Activated CD4-positive, alpha-beta T cell treated with anti-CD3 and anti-CD28 coated beads, Interleukin-10, Interleukin-2, amounts not matched to agents 100 ng/mL and 50 ng/mL, durations not matched to agents 16 hours and 8 hours (primary cell): ENCODE measurements at places on chromosomes 6 and 20.

- DNase-seq = peak; percentile 64
Observed at GRCh38 chr6:110590821-110591351, 114.5 kb upstream of the SLC22A16 start.

DNA sequence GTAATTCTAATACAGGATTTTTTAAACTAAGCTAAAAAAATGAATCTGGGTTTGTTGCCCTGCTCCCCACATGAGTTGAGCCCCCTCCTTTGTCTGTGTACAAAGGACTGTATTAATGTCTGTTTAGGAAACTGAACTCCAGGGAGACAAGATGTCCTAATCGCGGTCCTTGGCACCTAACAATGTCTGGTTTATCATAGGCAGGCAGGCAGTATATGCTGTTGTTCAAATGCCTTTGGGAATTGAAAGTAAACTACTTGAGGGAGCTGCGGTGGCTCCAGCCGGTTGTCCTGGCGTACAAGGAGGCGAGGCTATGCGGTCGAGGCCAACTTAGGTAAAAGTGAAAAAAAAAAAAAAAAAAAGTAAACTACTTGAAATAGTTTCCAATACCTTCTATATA lies 98.5 kb downstream of the TULP4 start:
- no peak for DNase-seq

DNA sequence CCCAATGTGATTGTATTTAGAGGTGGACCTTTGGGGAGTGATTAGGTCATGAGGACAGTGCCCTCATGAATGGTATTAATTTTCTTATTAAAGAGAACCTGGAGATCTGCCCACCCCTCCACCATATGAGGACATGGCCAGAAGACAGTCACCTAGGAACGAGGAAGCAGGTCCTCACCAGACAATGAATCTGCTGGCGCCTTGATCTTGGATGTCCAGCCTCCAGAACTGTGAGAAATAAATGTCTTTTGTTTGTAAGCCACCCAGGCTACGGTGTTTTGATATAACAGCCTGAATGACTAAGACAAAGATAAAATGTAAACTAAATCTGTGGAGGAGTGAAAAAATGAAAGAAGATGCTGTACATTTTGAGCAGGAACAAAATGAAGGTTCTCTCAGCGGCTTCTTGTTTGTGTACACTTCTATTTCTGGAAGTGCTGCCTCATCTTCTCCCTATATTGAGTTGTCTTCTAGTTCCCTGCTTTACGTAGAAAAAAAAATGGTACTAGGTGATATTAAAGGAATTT lies 1.5 kb upstream of the IPCEF1 start:
- no peak for DNase-seq

DNA sequence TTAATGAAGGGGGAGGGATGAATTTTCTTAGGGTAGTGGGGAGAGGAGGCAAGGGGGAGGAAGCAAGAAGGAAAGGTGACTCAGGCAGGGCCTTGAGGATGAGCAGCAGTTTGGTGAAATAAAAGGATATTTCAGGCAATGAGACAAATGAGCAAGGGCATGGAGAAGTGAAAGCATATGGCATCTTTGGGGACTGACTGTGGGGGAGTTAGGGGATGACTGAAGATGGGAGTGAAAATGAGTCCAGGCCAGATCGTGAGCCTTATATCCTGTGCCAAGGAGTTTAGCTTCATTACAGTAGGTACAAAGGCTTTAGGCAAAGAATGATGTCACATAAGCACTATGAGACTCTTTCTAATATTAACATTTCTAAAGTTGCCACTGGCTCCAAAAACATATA lies 51.9 kb downstream of the ILRUN start:
- DNase-seq = no peak

DNA sequence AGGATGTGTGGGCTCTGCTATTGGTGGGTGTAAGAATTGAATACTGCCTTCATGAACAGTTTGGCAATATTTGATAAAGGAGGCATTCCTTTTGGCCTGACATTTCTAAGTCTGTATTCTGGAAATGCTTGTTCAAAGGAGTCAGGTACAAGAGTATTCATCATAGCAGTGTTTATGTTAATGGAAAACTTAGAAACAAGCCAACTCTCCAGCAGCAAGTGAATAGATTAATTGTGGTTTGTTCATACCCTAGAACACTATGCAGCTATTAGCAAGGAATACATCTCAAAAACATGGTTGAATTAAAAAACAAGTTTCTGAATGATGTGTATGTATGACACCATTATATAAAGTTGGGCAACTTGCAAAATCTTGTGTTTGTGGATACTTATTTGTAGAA lies 195.8 kb downstream of the ZFAND3 start:
- DNase-seq = no peak

- DNase-seq = no peak
Observed at GRCh38 chr6:106761160-106761559, 131.8 kb downstream of the QRSL1 start.

DNA sequence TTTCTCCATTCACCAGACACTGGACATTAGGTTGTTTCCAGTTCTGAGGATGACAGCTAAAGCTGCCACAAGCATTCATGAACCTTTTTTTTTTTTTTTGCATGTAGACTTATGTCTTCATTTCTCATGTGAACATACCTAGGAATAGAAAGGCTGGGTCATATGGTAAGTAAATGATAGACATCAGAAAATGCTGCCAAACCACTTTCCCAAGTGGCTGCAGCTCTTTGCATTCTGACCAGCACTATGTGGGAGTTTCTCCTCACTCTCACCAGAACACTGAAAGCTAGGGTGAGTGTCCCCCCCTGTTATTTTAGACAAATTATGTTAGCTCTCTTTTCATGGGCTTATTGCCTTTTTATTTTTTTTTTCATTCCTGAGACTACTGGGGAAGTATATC lies 197.5 kb downstream of the OTOR start:
- no peak for DNase-seq

DNA sequence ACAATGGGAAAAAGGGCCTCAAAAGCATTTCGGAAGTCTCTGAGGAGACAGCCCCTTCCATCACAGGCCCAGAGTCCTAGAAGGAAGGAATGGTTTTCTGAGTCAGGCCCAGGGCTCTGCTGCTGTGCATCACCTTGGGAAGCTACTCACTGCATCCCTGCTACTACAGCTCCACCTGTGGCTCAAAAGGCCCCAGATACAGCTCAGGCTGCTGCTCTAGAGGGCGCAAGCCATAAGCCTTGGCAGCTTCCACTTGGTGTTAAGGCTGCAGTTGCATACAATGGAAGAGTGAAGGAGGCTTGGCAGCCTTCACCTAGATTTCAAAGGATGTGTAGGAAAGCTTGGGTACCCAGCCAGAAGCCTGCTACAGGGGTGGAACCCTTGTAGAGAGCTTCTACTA lies 54.8 kb downstream of the MEI4 start:
- DNase-seq = no peak

DNA sequence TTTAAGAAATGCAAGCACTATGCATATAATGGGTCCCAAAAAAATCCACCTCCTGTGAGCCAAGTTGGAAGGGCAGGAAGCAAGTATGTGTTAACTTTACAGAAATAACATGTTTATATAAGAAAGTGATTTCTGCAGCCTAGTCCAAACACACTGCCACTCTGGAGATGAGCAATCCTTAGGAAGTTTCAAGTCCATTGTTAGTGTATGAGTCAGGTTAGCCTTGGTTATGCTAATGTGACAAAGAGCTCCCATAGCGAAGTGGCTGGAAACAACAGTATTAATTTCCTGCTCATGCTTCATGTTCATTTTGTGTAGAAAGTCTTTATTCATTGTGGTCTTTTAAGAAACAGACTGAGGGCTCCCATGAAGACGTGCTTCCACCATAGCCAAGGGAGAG lies 121.4 kb downstream of the TBXT start:
- no peak for DNase-seq

GRCh38 chr6:148239215-148239614 lies 103.4 kb upstream of the SASH1 start:
- no peak for DNase-seq

DNA sequence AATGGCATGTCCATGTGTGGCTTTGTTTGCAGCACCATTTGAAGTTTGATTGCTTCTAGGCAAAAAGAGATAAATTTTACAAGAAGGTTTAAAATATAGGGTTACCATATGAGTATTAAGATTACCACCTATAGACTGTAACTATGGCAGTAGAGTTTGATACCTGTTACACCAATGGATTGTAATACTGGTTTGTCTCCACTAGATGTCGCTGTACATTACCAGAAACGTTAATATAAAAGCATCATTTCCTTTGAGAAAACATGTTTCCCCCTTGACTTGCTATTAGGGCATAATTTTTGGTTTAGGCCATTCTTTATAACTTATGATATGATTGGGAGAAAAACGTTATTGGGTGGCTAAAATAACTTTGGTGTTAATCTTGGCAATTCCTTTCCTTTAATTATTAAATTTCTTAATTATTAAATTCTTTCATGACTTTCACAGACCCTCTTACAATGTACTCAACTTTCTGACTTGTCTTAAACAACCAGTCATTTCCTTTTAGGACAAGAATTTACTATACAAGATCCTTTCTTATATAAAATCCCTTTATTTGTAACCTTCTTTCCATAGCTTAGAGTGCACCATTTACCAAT lies 42.8 kb downstream of the HLA-DPB1 start:
- peak; percentile 72 for DNase-seq

- DNase-seq = no peak
Observed at GRCh38 chr6:96394727-96395126, 126.9 kb upstream of the UFL1 start.

GRCh38 chr6:116136373-116136772 lies 10.4 kb upstream of the COL10A1 start:
- DNase-seq = peak; percentile 25

DNA sequence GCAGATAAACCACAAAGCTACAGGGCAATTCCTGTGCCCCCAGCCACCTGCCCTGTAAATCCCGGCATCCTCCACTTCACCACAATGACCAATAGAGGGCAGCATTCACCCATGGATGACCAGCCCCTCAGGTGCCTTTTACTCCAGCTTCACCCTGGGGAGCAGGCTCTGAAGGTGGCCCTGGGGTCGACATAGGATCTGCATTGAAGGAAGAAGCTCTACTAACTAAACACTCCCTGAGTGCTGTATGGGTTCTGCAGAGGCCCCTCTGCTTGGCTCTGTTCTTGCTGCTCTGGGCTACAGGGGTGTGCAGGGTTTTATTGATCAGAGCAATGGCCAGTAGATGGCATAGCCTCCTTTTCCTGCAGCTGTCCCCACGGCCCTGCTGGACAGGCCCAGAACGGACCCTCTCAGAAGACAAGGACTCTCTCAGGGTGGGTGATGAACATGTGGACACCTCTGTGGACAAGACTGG lies 20.3 kb downstream of the CST4 start:
- DNase-seq = peak; percentile 63

DNA sequence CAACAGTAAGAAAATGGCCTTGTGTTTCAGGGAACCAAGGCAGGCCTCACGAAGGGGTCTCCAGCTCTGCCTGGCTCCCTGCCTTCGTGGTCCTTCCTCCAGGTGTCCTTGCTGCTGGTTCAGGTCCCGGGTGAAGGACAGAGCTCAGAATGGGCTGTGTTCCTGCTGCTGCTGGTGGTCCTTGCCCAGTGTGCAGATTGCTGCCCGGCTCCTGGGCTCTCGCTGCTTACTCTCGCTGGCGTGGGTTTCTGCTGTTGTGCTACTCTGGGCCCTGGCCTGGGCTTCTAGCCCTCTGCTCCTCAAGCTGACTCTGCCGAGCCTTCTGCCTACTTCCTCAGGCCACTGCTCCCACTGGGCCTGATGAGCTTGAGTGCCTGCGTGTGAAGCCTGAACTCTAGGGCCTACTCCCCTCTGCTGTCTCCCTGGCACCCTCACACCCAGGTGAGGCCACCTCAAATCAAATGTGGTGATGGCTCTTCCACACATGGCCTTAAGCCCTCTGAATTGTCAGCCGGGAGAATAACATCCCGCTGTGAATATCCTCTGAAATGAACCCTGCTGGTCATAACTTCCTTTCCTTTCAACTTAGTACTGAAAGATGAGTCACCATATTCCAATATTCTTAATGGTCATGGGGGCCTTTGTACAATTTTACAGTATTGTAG lies 171.6 kb downstream of the FOXC1 start:
- no peak for DNase-seq

DNA sequence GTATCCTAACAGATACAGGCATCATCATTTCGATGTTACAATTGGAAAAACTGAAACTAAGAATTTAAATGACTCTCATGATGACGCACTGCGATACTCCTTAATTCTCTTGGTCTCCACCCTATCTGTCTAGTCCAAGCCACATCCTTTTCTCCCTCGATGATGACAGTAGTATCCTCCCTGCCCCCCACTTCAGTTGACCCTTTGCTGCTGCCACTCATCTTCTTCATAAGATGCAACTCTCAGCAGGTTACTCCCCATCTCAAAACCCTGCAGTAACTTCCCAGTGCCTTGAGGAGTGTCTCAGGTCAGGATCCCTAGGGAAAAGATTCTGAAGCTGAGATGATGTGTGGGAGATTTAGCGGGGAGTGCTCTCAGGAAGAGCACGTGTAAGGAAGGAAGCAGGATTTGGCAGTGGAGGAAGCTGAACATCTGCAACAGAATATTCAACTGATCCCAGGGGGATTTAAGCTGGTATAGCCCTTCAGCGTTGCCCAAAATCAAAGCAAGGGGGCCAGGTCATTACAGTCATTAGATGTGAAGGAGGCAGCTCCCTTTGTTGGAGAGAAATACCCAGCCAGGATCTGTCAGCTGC lies 16.1 kb downstream of the JPH2 start:
- DNase-seq = no peak

DNA sequence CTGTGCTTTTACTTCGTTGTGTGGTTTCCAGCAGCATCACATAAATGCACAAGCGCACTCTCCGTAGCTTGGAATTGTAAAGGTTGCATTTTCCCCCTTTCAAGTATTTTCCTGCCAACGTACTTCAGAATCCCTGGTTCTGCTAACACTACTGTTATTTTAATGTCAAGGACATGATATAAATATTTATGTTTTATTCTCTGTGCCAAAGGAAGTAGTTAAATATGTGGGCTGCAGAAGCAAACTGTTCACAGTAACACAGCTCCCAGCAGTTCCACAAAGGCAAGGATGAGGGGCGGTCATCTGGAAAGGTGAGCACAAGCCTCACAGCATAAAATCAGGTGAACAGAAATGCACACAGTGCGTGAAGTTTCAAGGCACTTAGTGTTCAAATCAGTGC lies 85.3 kb upstream of the PDE10A start:
- DNase-seq = no peak

GRCh38 chr20:10846766-10847165 lies 173.0 kb upstream of the JAG1 start:
- DNase-seq = no peak

DNA sequence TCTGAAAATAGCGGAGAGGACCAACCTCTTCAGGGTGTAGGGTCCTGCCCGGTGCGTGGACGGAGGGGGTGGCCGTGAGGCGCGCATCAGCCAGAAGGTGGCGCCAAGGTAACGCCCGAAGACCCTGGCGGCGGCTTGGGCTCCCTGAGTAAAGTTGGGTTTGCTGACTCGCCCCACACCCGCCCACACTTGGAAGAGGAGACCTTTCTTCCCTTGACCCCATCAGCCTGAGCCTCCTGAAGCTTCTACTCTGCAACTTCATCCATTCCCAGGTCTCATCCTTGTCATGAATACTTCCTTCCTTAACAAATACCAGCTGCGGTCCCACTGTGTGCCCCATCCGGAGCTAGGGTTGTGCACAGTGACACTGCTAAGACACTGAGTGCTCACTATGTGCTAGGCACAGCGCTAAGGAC lies 14.6 kb downstream of the CD40 start:
- peak; percentile 68 for DNase-seq

GRCh38 chr6:47129129-47129528 lies 87.0 kb upstream of the ADGRF1 start:
- DNase-seq = no peak
